ENCODE measurements at places on chromosomes 3 and 15.

GRCh38 chr15:80105595-80105994 lies 46.1 kb downstream of the ZFAND6 start:
- DNase-seq = no peak

- DNase-seq = no peak
Observed at GRCh38 chr3:31103623-31104180, 209.2 kb upstream of the GADL1 start.

DNA sequence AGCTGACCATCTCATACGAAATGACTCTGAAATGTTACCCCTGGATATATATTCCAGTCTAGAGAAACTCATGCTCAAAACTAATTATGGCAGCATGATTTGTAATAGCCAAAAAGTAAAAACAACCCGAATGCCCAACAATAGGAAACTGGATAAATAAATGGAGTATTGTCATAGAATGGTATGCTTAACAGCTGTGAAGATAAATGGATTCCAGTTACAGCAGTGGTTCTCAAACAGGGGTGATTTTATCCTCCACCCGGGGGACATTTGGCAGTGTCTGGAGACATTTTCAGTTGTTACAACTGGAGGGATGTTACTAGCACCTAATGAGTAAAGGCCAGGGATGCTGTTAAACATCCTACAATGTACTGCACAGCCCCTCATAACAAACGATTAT lies 52.3 kb upstream of the PIAS1 start:
- DNase-seq = no peak

DNA sequence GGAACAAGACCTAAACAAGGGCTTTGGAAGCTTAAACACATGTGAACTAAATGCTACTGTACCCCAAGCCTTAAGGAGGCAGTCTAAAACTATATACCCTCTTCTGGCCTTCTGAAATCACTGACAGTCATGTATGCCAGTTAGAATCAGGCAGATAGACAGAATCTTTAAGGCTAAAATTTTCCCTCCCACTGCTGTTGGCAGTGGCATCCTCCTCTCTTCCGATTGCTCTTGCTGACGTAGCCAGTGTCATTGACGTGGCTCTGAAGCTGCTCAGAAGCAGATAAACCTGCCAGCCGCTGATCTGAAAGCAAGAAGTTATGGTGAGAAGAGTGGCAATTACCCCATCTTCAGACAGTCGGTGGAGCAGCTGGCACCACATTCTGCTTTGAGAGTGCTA lies 3.3 kb downstream of the RYR3 start:
- DNase-seq = no peak

DNA sequence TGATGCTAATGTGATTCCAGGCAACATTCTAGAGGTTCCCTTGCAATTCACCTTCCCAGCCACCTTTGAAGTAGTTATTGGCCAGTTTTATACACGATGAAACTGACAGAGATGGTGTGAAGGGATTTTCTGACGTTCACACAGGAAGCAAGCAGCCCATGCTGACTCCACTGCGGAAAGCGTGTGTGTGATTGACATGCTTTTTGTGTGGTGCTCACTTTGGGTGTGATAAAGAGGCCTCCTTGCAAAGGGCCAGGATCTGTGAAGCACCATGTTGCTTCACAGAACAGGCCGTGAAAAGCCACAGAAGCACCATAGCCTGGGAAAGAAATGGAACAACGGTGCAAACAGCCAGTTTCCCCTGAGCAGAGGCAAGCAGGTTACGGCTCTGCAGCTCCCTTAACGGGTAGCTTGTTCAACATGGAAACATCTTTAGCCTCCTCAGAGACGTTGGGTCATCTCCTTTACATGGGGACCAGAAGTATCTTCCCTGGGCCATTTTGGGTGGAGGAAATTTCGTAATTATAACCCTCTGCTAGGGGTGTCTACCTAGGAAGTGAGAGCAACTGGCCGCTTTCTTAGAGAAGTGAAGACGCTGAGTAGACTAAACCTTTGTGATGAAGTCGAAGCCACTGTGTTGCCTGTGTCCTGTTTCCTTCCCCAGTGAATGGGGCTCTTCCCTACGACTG lies 108.5 kb downstream of the APBA2 start:
- no peak for DNase-seq

GRCh38 chr3:128418900-128419299 lies 47.8 kb downstream of the DNAJB8 start:
- no peak for DNase-seq

DNA sequence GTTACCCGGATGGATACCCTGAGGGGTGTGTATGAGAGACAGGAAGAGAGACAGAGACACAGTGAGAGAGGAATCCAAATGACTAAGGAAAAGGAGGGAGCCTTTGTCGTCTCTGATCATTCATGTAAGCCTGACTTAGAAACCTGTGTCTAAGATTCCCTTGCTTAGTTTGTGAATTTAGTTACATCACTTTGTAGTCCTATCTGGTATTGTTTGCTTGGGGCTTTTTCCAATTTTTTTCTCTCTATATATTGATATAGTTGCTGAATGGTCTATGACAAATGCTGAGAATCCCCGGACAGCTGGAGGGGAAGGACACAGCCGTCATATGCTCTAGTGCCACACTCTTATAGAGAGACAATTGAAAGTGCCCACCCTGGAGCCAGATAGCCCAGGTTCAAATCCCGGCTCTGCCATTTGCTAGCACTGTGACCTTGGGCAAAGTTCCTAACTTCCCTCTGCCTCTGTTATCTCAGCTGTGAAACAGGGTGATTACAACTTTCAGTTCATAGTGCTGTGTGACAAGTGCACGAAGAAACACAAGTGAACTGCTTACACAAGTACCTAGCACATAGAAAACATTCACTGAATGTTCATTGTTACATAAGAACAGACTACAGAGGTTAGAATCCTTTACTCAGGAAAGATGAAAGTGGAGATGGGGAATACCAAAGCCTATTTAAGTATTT lies 6.0 kb downstream of the SLC24A5 start:
- no peak for DNase-seq

- DNase-seq = no peak
Observed at GRCh38 chr15:100174904-100175275, 166.9 kb downstream of the ADAMTS17 start.

GRCh38 chr15:66256692-66257091 lies 3.1 kb upstream of the MEGF11 start:
- DNase-seq = no peak

GRCh38 chr3:40995271-40995670 lies 204.0 kb upstream of the CTNNB1 start:
- DNase-seq = no peak

DNA sequence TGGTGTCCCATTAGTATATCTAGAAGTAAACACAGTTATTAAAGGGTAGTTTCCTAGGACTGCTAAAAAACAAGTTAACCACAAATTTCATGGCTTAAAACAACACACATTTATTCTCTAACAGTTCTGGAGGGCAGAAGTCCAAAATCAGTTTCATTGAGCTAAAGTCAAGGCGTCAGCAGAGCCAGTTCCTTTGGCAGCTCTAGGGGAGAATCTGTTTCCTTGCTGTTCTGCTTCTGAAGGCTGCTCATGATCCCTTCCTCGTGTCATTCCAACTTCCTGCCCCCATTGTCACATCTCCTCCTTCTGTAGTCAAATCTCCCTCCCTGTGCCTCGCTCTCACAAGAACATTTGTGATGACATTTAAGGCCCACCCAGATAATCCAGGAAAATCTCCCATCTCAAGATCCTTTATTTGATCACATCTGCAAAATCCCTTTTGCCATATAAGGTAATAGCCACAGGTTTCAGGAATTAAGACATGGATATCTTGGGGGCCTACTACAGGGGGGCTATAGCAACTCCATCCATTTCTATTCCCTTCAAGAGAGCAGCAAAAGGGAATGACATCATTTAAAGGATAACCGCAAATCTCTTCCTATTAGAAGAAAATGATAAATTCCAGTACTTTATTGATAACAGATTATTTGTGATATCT lies 50.1 kb downstream of the GPR176 start:
- no peak for DNase-seq

- DNase-seq = no peak
Observed at GRCh38 chr3:143283432-143284128, 164.0 kb downstream of the CHST2 start.

DNA sequence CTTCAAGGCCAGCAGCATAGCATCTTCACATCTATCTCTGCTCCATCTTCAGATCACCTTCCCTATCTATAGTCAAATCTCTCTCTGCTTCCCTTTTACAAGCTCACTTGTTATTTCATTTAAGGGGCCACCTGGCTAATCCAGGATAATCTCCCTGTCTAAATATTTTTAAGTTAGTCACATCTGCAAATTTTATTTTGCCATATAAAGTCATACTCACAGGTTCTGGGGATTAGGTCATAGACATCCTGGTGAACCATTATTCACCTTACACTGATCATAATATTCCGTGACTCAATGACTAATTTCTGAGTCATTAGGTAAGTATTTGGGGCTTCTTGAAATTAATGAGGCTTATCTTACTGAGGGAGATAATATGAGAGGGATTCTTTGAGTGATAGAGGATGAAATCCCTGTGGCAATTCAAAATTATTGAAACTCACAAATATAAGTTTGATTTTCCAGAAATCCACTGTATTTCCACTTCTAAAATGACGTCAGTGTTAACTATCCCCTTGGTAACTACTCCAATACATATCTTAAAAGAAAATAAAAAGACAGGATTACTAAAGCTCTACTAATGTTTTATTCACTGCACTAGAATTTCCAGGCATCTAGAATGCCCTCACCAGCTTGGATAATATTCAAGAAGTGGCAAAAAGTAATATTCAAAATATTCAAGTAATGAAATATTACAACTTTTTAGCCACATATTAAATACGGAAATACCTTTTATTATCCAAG lies 93.7 kb upstream of the RBMS3 start:
- DNase-seq = no peak

DNA sequence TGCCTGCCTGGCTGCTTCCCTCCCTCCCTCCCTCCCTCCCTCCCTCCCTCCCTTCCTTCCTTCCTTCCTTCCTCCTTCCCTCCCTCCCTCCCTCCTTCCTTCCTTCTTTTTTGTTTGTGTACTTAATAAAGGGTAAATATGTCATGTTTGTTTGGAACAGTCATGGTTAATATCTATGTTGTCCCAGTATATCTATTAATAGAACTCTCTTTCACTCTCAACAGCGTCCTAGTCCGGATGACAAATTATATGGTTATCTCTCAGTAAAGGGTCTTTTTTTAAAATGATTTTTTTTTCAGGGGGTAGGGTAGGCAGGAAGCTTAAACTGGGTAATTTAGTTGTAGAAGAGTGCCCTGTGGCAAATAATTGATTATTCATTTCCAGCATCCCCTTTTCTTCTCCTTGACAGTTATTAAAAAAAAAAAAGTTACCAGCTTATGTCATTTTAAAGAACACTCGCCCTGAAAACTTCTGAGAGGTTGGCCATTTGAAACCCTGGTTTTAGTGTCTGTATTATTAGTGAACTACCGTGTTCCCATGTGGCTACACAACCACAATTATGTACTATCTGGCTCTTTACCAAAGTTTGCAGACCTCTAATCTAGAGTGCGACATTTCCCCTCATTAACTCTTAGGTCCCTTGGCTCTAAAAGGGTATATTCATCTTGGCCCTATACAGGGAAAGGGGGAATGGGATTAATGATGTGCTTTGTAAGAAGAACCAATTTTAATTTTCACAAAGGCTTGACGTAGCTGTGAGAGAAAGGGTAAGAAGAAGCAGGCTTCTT lies 13.7 kb downstream of the TAGLN3 start:
- no peak for DNase-seq

DNA sequence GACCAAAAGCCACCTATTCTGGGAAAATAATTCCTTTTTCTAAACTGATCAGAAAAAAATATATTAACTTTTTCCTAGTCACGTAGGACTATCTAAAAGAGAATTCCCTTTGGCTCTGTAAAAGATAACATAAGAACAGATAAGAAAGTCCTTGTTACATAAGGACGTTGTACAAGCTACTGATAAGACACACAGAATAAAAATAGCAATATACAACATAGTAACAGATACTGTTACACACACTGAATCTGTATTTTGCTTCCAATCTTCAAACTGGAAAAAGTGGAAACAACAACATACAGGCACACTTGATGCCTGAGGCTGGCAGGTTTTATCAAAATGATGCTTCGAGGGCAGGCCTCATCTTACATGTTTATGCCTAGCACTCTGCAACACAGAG lies 59.8 kb downstream of the SNX4 start:
- DNase-seq = no peak

- DNase-seq = no peak
Observed at GRCh38 chr3:153925841-153926514, 195.2 kb upstream of the ARHGEF26 start.

DNA sequence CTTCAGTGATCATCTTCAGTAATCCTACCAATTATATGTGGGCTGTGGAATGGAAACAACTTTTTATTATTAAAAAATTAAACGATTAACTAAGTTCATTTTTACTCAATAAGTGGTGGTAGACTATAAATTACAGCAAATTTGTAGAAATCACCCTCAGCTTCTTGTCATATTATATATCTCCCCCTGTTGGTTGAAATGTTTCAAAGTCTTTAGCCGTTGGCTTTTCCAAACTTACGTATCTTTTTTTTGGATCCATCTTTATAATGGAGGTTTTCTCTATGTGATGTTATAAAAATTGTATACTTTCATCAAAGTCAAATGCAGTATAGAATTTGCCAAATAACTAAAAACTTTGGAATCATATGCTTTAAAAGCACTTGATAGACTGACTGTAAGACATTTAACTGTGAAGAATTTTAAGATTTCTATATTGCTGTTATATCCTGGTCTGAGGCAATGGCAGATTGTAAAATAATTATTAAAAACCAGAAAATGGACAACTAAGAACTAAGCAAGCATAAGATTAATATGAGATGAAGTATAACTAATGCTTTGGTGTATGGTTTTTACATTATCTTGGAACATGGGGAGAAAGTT lies 44.7 kb downstream of the ATP11B start:
- DNase-seq = no peak

DNA sequence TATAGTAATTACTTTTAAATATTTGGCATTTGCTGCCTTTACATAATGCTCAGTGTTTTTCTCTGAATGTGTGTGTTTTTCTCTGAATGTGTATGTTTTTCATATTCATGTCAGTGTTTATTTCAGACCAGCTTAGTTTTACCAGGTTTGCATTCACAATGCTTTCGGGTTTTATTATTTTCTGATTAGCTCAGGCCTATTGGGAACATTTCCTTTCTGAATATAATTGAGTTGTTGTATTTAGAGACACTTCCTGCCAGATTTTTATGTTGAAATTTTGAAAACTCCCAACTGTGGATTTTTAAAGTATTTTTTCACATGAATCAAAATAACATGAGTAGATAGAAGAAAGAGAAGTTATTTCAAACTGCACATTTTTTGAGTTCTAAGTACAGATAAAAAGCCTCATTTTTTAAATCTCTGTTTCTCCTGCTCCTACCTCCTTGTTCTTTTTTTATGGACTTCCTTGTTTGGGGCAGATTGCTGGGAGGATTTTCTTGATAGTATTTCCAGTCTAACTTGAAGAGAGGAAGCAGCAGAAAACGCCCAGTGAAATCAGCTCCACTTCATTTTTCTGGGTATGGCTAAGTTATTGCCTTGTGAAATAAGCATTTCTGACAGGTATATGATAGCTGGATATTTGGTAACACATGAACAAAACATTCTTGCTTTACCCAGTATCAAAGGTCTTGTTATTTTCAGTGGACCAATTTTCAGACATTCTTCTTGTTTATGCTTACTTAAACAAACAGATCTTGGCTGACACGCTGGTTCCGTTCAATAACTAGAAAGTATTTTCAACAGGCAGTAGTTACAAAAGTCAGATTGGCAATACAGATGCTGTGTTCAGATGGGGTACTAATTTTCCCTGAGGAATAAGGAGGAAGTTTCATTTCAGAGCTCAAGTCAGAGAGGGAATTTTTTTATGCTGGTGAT lies 70.7 kb downstream of the RIOX2 start:
- no peak for DNase-seq

- no peak for DNase-seq
Observed at GRCh38 chr3:76841747-76842146, 198.2 kb upstream of the ROBO2 start.

All from activated CD4-positive, alpha-beta memory T cell treated with anti-CD3 and anti-CD28 coated beads, Interleukin-2, amount 10 ng/mL, durations not matched to agents 7 days and 5 days (primary cell).